ENCODE measurements at places on chromosomes 12 and 14. TPM values are rescaled to one million over a fixed set of nuclear protein-coding genes. Genes with fewer than 3 reads are reported as not detected.

PPM1H gene
- 12.0 TPM for total RNA-seq

TPH2 gene
- total RNA-seq: not detected

GRCh38 chr12:51818566-51819300 lies 29.8 kb downstream of the FIGNL2 start:
- peak; percentile 29 for DNase-seq

GRCh38 chr12:127293507-127294310 lies 973.3 kb upstream of the TMEM132C start:
- peak; percentile 93 for DNase-seq

ZC3H10 gene
- 5.6 TPM for total RNA-seq

GRCh38 chr12:95349291-95349690 lies 124.7 kb upstream of the METAP2 start:
- DNase-seq: no peak

DNA sequence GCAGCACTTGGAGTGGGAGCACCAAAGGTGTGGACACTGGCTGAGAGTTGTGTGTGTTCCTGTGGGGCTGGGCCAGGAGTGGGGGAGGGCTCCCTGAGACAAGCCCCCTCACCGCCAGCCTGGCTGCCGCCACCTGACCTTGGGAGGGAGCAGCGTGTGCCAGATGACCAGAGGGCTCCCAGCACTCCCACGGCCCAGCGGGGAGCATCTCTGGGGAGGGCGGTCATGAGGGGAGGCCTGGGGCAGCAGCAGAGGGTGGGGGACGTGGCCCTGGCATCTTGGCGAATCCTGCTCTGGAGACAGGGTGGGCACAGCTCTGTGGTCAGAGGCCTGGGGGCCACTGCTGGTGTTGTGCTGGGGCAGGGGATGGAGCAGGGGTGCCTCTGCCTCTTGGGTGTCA lies 10.7 kb downstream of the CEP170B start:
- no peak for DNase-seq
